ENCODE measurements at places on chromosomes 3 and 15. TPM values are rescaled to one million over a fixed set of nuclear protein-coding genes. Genes with fewer than 3 reads are reported as not detected.

DNA sequence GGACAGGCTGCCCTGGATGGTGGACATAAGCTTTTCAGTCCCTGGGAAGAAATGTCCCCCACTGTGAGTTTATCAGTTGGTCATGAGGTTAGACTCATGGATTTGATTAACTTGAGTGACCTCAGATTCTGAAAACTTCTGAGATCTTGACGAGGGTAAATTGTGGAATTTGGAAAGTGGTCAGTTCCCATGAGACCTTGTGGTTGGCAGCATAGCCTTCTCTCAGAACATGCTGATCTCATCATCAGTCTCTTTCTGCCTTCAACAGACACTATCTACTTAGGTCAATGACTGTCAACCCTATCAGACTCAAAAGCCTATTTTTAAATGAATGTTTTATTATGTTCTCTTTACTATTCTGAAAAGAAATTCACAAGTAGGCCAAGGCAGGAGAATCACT lies 45.6 kb upstream of the NDUFB4 start:
- no peak for DNase-seq

- DNase-seq, result no peak
These were observed 1.5 kb downstream of the FAH start for GRCh38 chr15:80154336-80154735.

Gene GP5
- total RNA-seq, result not detected

GRCh38 chr15:54462511-54462913 lies 484.3 kb downstream of the UNC13C start:
- no peak for DNase-seq

- DNase-seq, result peak; percentile 96
These were observed at the start of gene ZNF106 for GRCh38 chr15:42490671-42491538. TSS of gene ZNF106 (minus strand) at chr15:42491141. CDS start at chr15:42472289, 18,852 bp downstream.

DNA sequence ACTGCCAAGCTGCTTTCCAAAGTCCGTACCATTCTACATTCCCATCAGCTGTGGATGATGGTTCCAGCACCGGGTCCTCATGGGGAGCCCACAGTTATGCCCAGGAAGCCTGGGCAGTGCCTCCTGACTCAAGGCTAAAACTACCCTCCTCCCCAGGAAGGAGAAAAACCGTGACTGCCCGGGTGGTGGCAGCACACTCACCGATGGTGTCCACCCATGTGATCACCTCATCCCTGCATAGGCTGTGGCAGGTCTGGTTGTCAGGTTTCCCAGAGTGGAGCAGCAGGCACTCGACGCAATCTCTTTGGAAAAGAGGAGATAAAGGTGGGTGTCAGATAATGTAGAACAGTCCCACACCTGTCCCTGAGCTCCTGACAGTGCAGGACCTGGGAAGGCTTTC lies 38.6 kb downstream of the UMPS start:
- peak; percentile 87 for DNase-seq

DNA sequence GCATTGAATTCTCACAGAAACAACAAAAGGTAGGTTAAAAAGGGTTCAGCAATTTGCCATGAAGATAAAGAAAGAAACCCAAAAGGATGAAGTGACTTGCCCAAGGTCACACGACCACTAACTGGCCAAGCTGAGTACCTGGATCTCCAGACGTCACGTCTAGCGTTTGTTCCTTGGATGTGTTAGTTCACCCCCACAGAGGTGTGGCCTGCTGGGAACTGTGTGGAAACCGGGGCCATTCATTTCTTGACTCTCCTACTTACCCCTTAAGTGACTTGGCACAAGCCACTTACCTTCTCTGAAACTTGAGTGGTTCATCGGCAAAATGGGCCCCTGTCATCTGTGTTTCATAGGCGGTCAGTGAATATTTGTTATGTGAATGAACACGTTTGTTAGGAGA lies 244.3 kb upstream of the SLCO3A1 start:
- no peak for DNase-seq

DNA sequence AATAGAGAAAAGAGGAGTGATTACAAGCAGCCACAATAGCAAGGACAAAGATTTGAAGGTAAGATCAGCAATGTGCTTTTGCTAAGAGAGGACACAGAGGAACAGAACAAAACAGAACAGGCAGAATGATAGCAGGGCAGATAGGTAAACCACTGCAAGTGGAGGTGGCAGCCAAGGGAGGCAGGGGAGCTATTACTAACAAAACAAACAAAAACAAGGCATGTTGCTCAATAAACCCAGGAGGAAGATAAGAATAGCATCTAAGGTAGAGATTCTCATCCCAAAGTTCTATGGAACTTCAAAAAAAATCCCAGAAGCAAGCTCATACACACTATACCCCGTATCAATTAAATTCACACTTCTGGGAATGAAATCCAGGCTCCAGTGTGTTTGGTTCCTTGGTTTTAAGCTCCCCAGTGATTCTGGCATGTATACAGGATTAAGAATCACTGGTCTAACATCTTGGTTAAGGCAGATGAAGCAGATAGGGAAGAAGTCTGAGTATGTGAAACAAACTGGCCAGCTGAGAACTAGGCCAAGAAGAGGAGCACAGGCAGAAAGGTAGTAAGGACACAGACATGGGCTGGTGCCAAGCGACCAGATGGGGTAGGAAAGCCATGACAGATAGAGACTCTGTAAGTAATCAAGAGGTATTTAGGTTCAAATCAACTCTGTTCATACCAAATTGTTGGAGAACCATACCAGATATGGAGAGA lies 189.2 kb downstream of the DTWD1 start:
- DNase-seq, result no peak

Gene FOXL2
- 2.2 TPM for total RNA-seq

GRCh38 chr3:172038798-172039435 lies 461 bp upstream of the FNDC3B start:
- DNase-seq, result no peak

Gene CTXN2
- total RNA-seq, result not detected

DNA sequence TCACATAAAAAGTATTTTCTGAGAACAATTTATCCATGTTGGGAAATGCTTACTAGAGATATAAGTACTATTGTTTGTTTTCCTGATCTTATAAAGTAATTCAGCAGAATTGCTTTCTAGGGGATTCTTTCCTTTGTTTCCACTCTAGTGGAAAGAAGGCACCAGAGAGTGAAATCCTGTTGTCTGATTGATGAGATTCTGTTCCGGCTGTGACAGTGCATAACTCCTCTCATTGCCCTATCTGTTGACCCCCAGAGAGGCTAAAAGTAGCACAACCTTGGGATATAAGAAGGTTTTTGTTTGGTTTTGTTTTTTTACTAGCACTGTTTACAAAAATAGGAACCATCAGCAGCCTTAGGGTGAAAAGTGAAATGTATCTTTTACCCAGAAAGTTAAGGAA lies 114.1 kb downstream of the ALCAM start:
- DNase-seq, result no peak

Gene BDH1
- 25.3 TPM for total RNA-seq

- DNase-seq, result no peak
These were observed 35.5 kb upstream of the TIMP4 start for GRCh38 chr3:12194209-12194608.

Gene SEMA6D
- total RNA-seq, result 5.5 TPM

Gene FBXL22
- 0.26 TPM for total RNA-seq

- DNase-seq, result no peak
These were observed 21.7 kb upstream of the ARHGEF3 start for GRCh38 chr3:56823421-56823926.

DNA sequence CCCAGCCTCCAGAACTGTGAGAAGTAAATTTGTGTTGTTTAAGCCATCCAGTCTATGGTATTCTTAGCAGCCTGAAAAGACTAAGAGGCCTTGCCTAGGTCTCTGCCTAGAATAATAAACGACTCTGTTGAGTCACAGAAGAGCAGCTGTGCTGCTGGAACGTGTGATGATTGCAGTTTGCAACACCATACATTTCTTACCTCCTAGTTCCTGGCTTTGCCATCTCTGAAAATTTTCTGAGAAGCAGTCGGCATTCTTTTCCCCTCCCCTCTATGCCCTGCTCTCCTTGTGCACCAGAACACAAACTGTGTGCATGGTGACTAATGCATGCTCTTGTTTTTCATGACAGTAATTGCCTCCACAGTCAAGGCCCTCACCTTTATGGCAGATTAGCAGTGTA lies 301.3 kb downstream of the IL20RB start:
- no peak for DNase-seq

DNA sequence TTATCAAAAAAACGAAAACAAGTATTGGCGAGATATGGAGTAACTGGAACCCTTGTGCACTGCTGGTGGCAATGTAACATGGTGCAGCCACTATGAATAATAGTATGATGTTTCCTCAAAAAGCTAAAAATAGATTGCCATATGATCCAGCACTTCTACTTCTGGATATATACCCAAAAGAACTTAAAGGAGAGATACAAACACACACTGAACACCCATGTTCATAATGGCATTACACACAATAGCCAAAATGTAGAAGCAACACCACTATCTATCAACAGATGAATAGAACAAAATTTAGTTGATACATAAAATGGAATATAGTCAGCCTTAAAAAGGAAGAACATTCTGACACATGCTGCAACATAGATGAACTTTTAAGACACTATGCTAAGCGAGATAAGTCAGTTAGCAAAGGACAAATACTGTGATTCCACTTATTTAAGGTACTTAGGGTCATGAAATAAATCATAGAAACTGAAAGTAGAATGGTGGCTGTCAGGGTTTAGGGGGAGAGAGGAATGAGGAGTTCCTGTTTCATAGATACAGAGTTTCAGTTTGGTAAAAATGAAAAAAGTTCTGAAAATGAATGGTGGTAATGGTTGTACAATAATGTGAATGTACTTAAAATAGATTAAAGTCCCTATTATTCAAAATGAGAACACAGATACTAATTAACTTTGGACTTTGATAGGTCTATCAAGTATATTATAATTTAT lies 59.4 kb upstream of the IMPG2 start:
- DNase-seq, result no peak

DNA sequence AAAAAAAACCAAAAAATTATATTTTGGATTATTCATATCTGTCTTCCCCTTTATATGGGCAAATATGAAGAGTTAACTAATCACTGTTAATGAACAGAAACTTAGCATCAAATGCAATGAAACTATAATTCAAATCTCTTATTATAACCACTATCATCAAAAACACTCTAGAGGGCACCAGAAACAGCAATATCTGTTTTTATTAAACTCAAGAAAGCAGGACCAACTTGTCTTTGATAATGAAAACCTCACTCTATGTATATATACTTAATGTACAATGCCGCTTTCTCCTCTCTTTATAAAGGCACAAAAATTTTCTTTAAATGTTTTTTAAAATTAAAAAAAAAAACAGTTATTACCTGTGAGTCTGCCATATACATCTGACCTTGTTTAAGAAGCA lies 92.7 kb downstream of the UACA start:
- DNase-seq, result no peak
